Choroid plexus epithelial cell (primary cell): ENCODE measurements at places on chromosomes 13 and 19.
A peak's percentile ranks its signal among the peaks of the same experiment; 100 is the strongest.

GRCh38 chr13:43543331-43543730, 243.4 kb downstream of the ENOX1 start:
- peak; percentile 26 for DNase-seq

DNA sequence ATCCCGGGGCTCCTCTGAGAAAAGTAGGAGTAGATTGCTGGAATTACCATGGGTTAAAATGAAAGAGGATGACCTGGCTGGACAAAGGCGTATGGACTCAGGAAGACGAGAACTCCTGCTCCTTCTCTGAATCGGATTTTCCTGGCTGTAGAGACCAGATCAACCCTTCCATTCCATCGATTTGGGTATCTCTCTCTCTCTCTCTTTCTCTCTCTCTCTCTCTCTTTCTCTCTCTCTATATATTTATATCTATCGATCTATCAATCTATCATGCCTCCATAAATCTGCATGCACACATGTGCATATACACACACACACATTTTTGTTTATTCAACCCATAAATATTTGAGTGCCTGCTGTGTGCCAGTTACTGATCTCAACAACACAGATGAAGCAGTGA, 234.9 kb downstream of the LMO7 start:
- no peak for DNase-seq

- DNase-seq, result no peak
Measured at GRCh38 chr13:62305756-62306155, 890.1 kb upstream of the PCDH20 start.

DNA sequence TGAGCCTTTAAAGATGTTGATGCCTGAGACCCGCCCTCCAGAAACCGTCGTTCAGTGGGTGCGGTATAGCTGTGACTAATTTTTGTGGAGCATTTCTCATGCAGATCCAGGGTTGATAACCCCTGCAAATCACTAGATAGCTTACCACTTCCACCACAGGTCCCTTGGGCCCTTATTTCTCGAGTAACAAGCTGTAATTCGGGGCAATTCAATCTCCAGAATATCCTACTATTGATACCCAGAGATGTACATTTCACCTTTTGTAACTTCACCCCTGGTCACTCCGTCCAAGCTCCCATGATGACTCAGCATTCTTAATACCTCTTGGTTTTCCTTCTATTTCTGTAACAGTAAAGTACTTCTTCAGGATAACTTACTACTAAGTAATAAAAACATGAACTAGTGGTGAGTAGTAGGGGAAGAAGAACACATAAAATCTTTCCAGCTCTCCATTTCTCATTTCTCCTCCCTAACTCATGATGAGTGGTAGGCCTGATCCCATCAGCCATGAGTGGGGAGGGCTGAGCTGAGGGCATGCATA, 71.9 kb upstream of the UBL3 start:
- peak; percentile 29 for DNase-seq

GRCh38 chr13:21429211-21429610, 29.9 kb downstream of the ZDHHC20 start:
- no peak for DNase-seq

DNA sequence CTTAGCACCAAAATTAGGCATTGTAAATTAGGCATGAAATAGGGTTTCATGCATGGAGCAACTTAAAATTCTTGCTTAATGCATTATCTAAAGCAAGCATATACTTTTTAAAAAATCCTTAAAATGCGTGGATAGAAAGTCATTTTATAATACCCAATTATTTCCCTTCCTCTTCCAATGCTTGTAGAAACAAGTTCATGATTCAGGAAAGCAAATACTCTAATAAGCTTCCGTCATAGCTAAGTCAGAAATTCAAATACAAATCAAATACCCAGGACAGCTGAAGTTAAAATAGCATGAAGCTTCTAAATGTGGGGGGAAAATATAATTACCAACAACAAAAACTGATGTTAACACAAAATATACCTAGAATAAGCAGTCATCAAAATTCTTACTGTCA, 89.1 kb downstream of the COL4A1 start:
- no peak for DNase-seq

GRCh38 chr19:7953060-7953459, 9.6 kb upstream of the TIMM44 start:
- peak; percentile 31 for DNase-seq

GRCh38 chr13:24182703-24183081, 22.2 kb downstream of the SPATA13 start:
- DNase-seq, result no peak

DNA sequence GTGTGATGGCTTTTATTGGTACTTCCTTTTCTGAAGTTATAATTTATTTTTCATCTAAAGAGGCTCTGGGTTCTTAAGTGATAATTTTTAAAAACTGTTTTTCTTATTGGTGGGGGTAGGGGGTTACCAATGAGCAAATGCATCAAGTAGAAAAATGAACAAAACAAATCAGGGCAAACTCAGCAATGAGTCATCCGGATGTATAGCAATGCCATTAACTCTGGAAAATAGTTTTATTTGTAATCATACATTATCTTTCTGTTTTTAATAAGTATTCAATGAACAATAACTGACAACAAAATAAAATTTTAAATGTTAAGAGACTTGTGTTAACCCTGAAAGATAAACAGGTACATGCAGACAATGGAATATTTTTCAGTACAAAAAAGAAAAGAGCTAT, 67.6 kb downstream of the UFM1 start:
- no peak for DNase-seq

DNA sequence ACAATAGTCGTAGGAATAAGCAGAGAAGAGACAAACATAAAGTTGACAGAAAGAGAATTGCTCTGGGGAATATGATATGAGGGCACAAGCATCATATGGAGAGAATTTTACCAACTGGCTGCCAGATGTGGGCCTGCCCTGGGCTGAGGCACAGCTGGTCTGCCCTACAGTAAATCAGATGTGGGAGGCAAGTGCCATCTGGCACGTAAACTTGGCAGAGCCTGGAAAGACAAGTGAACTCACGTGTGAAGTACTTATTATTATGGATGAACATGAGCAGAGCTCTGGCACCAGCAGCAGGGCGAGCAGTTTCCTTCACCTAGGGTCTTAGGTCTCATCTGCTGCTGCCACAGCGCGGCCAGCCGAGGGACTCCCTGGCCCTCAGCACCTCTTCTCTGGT, 20.6 kb downstream of the PCDH8 start:
- no peak for DNase-seq

DNA sequence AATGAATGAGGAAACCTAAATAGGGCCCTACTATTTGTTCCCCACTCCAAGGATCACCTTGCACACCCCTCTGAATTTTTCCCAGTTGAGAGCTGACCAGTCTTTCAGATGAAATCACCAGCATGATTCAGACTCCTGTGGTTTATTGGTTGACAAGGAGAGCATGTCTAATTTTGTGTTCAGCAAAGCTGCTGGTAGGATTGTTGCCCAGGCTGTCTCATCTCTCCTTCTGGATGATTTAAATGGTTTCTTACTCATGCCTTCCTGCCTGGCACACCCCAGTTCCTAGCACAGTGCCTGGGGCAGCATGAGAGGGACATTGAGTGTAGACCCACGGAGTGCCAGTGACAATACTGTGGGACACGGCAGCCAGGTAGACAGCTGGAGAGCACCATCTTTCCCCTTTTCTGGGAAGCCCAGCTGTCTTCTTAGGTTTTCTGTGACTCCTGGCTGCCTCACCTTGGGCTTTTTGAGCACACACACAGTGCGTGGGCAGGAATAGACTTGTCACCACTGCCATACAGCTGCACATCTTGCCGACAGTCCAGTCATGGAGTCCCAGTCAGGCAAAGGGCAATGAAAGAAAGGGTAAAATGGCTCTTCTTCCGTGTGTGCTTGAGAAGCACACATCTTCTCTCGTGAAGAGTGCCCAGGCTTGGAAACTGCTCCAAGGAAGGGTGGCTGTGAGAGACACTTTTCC, 12.3 kb downstream of the FGF9 start:
- DNase-seq, result no peak

GRCh38 chr13:44022196-44022595, 142.5 kb downstream of the LACC1 start:
- DNase-seq, result peak; percentile 75

DNA sequence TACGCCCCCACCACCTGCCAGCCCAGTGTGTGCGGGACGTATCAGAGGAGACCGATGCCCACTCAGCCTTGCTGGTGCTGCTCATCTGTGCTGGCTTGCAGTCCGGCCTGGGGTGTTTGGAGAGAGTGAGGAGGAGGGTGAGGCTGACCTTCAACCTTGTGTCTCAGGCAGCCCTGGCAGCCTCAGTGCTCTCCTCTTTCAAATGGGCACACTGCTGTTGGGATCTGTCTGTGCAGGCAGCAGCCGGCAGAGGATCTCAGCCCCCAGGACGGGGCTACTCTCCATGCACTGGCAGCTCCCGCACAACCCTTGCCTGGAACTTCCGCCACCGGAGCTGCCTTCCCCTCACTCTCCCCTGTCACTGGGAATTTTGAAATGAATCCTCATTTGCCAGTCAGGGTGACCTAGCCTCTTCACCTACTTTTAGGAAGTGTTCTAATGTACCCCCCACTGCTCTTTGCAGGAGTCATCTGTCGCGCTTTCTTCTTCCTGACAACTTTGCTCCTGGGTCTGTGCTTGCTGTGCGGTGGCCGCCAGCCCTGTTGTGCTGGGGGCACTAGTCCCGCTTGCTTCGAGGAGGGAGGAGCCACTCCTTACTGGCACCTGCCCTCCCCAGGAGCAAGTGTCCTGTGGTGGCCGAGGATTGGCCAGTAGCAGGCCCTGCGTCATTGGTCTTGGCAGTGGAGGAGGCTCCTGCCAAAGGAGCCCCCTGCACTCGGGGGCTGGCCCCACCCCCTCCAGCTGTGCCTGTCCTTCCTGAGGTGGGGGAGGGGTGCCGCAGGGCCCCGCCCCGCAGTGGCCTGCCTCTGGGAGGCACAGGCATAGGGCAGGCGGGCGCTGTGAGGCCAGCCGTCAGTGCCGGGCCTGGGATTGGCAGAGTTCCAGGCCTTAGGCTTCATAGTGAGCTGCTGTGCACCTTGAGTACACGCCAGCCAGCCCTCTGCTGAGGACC, 53.4 kb downstream of the TSSK6 start:
- peak; percentile 62 for DNase-seq

GRCh38 chr19:3189702-3190469, 4.2 kb downstream of the NCLN start:
- no peak for DNase-seq

GRCh38 chr19:34310494-34310981, 54.5 kb upstream of the GPI start:
- DNase-seq, result no peak

GRCh38 chr13:60661521-60661920, 264.5 kb downstream of the TDRD3 start:
- no peak for DNase-seq

- DNase-seq, result no peak
Measured at GRCh38 chr19:35398570-35398969, 27.7 kb downstream of the GPR42 start.

DNA sequence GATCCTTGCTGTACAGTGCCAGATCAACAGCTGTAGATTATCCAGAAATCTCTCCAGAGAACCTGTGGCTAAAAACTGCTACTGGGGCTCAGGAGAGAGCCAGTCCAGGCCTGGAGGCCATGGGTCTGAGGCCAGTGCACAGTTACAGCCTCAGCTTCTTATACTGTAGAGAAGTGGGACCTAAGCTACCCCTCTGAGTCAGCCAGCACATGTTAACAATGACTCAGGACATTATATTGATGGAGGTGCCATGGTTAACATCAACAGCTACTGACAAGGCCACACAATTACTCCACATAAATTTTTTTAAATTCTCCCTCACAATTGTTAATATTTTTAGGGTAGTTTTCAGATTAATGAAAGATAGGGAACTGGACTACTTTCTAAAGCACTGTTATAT, 138.5 kb downstream of the RBM26 start:
- DNase-seq, result no peak

DNA sequence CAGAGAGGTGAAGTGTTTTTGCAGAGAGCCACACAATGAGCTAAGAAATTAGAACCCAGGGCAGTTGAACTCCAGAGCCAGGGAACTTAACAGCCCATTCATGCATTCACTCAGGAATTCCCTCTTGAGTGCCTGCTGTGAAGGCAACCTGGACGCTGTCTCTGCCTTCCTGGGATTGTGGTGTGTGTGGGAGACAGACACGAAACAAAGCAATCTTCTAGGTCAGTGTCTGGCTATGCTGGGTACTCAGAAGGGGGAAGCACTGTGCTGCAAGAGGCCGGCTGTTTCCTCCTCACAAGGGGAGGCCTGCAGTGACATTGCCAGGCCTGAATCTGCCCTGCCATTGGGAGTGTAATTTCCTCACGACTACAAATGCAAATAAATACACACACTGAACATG, 9.7 kb downstream of the BCKDHA start:
- peak; percentile 76 for DNase-seq

DNA sequence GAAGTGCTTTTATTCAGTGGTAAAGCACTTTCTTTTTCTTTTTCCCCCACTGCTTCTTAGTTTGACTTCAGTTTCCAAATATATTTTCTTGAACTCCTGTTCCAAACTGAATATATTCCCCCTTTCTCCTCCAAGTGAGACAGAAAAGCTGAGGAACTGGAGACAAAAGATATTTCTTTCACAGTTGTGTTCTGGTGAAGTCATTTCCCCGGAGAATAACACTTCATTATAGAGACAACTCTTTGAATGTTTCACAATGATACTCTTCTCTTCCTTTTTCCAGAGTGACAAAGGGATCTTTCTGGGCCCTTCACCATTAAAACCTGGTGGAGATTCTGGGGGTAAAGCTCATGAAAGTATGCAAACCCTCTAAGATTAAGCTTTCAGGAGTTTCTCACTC, 860.8 kb upstream of the SLITRK5 start:
- no peak for DNase-seq

DNA sequence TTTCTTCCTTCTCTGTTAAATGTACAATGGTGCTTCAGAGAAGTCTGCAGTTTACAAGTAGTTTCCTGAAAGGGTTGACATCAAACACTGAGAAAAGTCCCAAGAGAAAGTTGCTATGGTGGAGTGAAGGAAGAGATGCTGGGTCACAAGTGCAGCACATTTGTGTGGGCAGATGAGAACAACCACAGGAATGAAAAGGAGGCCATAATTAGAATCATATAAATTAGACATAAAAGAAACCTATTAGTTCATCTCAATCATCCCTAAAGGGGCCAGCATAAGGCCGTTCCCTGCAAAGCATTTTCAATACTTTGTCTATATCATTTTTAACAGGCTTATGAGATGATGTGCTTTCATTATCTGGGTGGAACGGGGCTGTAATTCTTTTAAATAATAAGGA, 359.2 kb downstream of the IRS2 start:
- DNase-seq, result peak; percentile 73

GRCh38 chr13:42804244-42804874, 23.0 kb downstream of the FAM216B start:
- no peak for DNase-seq

- peak; percentile 21 for DNase-seq
Measured at GRCh38 chr19:7748756-7749155, 1.4 kb upstream of the CD209 start.

- DNase-seq, result peak; percentile 68
Measured at GRCh38 chr13:24180750-24181377, 20.3 kb downstream of the SPATA13 start.

GRCh38 chr13:98751861-98752466, 508 bp downstream of the SLC15A1 start:
- DNase-seq, result peak; percentile 15

- DNase-seq, result no peak
Measured at GRCh38 chr13:26179344-26179743, 42.8 kb downstream of the RNF6 start.

- no peak for DNase-seq
Measured at GRCh38 chr13:26599403-26599802, 41.9 kb downstream of the WASF3 start.

- DNase-seq, result no peak
Measured at GRCh38 chr13:28671126-28671792, 12.3 kb downstream of the POMP start.

- no peak for DNase-seq
Measured at GRCh38 chr19:28644169-28644775, 568.7 kb downstream of the UQCRFS1 start.
